ENCODE measurements at places on chromosomes 13 and 19.
A peak's percentile ranks its signal among the peaks of the same experiment; 100 is the strongest.

DNA sequence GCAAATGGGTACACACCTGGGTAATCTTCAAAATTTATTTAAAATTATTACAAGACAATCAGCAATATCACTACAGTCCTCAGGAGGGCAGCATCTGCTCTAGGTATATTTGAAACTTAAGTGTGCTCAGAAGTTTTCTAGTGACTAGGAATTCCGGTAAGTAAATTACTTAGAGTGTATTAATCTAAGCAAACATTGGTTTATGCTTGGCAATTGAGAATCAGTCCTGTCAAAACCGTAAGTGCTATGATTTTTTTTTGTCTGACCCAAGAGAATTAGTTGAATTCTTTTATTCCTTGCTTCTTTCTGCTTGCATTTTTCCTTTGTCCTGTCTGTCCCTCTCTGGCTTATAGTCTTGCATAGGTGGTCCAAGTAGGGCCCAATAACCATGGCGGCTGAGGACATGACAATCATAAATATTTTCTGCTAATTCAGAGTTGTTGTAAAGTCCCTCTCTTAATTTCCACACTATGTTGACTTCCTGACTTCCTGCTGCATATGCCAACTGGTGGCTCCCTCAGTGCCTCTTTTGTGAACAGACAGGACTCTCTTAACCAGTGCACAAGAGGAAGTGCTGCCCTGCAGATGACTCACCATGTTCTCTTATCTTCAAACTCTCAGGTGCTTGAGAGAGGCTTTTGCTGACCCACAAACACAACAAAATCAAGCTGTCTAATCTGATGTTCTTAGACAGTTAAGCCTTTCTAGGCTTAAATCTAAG, 82.2 kb downstream of the SLAIN1 start:
- peak; percentile 88 for DNase-seq

- no peak for DNase-seq
Measured at GRCh38 chr19:13127051-13127450, 9.0 kb downstream of the NACC1 start.

DNA sequence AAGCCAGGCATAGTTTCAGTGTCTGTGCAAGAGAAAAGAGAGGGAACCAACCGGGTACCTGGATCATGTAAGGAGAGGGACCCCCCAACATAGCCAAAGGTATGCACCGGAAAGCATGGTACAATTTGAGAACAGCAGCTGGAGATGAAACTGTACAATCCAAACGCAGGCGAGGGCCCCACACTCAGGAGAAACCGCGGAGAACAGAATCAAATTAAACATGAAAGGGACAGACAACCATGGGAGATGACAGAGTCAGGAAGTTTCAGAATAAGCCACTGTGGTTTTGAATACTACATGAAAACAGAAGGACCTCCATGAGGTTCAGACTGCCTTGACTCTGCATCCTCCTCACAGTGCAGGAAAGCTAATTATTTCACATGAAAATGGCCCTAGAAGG, 62.9 kb upstream of the SPATA13 start:
- no peak for DNase-seq

GRCh38 chr19:11152318-11153062, 3.1 kb downstream of the SPC24 start:
- no peak for DNase-seq

- no peak for DNase-seq
Measured at GRCh38 chr19:41195675-41196497, 2.9 kb downstream of the CYP2S1 start.

DNA sequence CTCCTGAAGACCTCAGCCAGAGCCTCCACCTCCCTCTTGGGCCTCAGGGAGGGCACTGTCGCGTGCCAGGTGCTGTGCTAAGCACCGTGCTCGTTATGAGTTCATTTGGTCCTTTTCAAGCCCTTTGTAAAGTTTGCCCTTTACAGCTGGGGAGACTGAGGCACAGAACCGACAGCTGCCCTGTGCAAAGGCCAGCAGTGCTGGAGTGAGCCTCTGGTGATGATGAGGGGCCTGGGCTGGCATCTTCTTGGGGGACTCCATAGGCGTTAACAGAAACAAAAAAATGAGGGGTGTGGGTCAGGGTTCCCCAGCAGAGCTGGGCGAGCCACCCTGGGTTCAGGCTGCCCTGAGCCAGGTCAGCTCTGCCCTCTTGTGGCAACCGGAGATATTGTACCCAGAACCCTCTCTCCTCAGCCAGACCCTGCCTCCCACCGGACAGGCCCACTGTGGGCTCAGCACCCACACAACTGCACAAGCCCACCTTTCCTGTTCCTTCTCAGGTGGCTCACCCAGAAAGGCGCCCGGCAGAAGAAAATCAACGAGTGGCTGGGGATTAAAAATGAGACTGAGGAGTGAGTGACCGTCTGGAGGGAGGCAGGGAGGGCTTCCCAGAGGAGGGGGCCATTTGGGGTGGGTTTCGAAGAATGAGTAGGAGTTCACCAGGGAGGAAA, 5.5 kb upstream of the IFI30 start:
- peak; percentile 45 for DNase-seq

DNA sequence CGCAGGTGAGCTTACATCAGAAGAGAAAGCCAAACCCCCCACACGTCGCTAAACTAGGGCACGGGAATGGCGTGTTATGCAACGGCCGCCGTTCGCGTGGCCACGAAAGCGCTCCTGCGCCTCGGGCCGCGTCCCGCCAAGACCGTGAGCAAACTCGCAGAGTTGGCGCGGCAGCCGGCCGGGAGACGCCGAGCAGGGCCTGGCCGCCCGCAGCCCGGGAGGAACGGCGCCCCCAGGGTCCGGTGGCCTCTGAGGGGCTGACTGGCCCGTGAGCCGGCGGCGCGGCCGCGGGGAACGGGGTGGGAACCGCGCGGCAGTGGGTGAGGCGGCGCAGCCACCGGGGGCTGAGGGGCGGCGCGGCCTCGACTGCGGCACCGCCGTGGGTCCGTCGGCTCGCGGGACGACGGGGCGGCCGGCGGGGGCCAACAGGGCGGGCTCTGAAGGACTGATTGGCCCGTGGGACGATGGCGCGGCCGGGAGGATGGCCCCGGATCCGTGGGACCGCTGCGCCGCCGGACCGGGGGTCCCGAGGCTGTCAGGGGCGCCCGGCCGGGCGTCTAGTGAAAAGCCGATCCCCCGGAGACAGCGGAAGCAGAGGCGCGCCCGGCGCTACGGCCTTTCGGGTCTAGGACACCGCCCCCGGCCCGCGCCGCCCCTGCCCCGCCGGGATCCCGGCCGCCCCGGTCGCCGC, 903 bp downstream of the LATS2 start:
- DNase-seq = no peak
